ENCODE measurements at places on chromosomes 2 and 18.

DNA sequence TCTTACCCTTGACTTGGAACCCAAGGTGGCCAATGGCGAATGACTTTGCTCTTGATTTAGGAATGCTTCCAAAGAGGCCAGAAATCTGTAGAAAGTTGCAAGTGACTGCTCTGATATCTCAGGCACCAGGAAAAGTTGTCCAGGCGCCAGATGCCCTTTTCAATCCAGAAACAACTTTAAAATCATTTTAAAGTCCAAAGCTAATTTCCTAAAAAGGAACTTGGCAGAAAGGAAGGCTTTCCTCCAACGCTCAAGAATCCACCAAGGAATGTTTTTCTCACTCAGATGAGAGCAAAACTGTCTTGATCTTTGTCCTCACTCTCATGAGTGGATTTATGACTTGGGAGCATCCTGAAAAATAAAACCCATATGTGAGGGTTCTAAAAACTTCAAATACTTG, 5.3 kb downstream of the NGEF start:
- DNase-seq, result peak; percentile 11

DNA sequence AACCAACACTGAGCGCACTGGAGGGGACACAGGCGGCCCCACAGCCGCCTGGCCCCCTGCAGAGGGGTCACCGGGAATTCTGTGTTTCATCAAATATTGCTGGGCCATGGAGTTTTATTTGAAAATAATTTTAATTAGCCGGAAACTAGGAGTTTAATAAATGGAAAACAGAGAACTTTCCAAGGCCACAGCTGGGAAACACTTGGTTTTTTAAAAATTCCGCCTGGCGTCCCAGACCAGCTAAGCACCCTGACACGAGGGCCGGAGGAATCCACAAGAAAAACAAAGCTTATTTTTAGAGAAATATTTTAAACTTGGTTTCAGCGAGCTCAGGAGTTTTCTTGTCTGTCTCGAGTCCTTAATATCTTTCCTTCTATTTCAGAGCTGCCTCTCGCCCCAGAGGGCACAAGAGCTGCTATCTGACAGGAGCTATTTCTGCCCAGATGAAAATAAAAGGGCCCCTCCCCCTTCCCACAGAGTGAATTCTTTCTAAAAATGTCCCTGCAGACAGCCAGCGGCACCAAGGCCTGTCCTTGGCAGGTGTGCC, 8.2 kb downstream of the ZFP36L2 start:
- DNase-seq, result no peak

- peak; percentile 40 for DNase-seq
These were observed 78.6 kb downstream of the ASB1 start for GRCh38 chr2:238505119-238505891.

DNA sequence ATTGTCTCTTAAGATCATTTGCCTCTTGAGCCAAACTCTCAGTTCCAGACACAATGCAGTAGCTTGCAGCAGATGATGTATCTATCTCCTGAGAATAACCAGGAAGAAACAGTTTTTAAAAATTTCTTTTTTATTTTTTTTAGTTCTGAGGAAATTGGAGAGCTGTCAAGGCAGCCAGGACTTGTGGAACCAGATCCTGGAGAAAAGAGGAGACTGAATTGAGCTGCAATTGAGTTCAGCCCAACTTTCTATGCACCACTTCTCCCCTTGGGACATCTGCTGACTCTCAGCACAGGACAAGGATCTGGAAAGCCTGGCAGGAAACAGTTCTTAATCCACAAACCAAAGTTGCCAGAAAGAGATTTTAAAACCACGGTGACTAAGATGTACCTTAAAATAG, 13.5 kb upstream of the CSRNP3 start:
- no peak for DNase-seq

DNA sequence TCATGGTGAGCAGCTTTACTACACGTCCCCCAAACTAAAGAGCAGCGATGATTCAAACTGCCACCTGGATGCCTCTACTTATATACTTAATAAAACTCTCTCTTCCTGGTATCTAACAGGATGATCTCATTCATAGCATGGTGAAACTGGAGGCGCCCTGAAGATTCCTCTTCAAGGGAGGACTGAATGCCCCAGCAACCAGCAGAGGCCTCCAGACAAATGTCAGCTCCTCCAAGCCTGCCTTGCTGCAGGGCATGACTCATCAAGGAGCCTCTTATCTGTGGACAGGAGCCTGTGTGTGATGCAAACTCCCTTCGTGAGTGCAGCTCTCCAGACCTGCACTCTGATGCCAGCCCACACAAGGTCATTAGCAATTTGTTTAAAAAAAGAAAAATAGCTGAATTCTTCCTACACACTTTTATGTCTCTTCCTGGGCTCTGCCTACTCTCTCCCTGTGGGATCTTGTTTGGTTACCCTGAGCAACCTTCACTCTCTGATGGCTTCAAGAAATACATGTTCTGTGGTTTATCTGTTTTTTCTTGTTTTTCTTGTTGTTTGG, 30.2 kb downstream of the LONRF2 start:
- DNase-seq, result no peak

GRCh38 chr2:117853873-117854272, 39.4 kb downstream of the DDX18 start:
- DNase-seq, result no peak

GRCh38 chr2:54496920-54497319, 40.8 kb downstream of the SPTBN1 start:
- no peak for DNase-seq

GRCh38 chr2:47639467-47639866, 143.5 kb upstream of the MSH6 start:
- DNase-seq, result no peak

- DNase-seq, result no peak
These were observed 31.9 kb upstream of the BMPR2 start for GRCh38 chr2:202344178-202344577.

- no peak for DNase-seq
These were observed 57.8 kb upstream of the MC2R start for GRCh38 chr18:13973061-13973575.

DNA sequence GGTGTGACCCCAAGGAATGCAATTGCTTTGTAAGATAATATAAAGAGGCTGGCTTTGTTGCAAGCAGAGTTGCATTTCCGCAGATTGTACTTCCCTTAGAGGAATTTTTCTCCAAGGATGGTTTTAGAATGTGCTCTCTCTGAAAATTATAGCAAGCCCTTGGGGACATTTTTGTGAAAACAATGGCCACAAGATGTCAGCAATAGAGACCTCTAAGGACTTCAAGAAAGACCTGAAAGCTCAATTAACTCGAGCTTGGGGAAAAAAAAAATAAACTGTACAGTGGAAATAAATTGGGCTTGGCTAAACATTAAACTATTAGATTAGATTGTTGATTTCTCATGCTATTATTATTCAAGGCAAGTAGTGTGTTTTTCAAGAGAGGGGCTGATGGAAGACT, 81.3 kb upstream of the KYNU start:
- DNase-seq, result no peak

- DNase-seq, result no peak
These were observed 72.3 kb downstream of the RTP5 start for GRCh38 chr2:241941691-241942301.

- no peak for DNase-seq
These were observed 10.7 kb downstream of the PER2 start for GRCh38 chr2:238277695-238278094.

- no peak for DNase-seq
These were observed 81.0 kb upstream of the TMEM18 start for GRCh38 chr2:758073-758820.

DNA sequence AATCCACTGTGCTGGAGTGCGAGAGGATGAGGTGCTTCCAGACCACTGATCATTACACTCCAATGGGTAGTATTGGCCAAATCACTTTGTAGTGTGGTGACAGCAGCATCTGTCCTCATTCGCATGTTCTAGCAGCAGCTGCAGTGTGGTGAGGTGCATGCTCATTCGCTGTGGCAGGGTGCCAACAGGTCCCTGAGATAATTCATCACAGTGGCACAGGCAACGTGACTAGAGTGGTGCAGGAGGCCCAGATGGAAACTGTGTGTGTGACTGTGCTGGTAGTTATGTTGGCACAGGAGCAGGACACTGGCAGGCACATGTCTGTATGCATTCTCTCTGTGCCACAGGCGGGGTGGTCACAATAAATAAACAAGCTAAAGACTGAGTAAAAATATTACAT, 329.5 kb upstream of the SYT4 start:
- no peak for DNase-seq

DNA sequence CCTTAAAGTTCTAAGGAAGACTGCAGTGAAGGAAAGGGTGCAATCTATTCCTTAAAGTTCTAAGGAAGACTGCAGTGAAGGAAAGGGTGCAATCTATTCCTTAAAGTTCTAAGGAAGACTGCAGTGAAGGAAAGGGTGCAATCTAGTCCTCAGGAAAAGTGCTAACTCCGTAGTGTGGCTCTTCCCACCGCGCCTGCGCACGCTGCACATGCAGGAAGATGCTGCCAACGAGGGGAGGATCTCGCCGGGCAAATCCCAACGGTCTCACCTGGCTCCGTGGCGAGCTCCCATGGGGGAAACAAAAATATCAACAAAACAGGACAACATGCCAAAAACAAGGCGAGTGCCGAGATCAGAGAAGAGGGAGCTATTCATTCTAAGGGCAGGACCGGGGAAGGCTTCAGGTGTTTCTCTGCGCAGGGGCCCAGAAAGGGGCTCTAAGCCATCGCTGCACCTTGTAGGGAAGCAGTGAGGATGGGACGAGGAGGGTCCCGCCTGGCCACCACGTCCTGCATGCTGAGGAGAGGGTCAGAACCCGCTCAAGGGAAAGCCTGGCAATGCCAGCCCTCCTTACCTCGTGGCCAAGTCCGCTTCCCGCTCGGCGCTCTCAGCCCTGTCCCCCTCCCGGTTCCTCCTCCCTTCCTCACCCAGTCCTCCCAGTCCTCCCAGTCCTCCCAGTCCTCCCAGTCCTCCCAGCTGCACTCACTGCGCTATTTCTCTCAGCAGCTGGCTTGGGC, 24.5 kb downstream of the TIMM21 start:
- DNase-seq, result no peak

GRCh38 chr18:33781429-33781828, 203.4 kb downstream of the ASXL3 start:
- no peak for DNase-seq

DNA sequence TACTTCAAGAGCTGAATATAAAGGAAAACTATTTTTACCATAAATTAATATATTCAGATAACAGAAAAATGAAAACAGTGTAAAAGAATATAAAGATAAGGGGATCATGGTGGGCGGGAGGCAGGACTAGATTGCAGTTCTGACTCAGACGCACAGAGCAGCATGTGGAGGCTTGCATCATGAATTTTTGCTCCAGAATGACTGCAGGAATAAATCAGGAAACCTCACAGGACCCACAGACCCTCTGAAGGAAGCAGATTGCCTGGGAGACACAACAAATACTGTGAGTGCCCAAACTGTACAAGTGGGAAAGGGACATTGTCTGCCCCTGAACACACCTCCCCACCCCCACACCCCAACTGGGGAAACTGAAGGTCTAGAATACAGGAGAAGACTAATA, 19.2 kb upstream of the SIGLEC15 start:
- DNase-seq, result no peak

- no peak for DNase-seq
These were observed 1211.4 kb upstream of the FAM98A start for GRCh38 chr2:34810456-34810855.

DNA sequence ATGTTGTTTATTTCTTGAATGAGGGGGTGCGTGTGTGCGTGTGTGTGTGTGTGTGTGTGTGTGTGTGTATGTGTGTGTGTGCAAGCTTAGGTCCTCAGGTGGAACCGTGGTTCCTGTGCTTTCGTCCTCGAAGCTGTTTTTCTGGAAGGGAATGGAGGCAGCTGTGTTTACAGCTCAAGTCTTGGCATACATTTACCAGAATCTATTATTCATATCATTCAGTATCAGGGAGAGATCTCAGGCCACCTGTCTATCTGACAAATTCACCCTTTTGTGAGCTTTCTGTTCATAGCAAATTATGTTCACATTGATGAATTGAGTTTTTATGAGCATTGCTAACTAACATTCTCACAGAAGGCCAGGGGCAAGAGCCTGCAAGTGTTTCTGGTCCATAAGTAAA, 550.4 kb downstream of the ARHGAP15 start:
- DNase-seq, result no peak

DNA sequence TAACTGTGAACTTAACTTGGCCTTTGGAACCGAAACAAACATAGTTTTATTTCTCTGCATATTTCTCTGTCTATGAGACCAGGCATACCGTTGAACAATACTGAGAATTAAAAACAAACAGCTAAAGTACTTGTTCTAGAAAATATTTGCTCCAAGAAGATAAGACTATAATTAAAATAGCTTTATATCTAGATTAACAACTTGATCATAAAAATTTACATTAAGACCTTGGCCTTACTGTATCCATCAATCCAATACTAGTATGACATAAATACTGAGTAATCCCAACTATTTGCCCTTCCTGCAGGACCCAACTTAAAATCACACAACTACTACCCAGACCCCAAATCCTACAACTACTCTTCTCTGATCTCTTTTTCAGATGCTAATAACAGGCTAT, 260.9 kb downstream of the RIT2 start:
- no peak for DNase-seq

DNA sequence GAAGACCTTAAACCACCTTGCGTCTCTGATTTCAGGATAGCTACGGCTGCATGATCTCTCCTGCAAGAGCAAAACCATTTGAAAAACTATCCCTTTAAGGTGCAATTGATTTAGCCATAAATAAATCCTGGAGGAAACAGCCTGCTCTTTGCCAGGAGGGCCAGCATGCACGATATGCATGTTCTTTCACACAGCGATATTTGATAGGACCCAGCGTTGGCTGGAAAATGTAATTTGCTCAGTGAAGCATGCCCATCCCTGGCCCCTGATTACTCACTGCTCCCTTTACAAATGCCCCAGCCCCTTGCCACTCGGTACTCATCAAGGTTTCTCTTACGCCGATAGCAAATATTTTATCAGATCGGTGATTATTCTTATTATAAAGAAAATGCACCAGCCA, 315.4 kb downstream of the CDH2 start:
- no peak for DNase-seq

DNA sequence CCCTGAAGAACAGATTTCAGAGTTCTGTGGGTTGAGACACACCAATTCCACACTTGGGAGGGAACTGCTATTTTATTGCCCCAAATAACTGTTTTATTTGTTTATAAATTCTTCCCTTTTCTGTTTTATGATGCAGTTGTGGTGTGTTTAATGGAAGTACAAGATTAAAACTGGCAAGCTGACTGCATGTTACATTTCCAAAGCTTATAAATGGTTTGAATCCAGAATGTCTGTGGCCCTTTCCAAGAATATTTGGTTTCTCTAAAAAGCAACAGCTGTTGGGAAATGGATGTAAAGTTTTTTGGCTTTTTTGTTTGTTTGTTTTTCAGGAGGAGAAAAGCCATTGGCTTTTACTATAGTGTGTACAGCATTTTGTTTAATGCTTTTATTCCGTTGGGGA, 234.5 kb downstream of the MTX2 start:
- DNase-seq, result no peak

DNA sequence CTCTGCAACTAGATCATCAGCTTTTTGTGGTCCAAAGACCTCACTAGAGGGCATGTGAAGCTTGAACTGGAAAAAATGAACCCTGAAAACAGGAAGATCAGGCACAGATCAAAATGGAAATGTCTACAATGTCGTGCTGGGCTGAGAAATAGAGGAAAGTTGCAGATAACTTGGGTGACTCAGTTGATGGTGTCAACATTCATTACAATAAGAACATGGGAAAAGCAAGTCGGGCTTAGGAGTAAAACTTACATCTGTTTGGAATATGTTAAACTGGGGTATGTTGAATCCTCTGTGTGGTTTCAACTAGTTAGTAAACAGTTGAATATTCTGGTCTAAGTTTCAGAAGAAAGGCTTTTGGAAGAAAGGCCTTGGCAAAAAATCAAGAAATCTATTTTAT, 940.4 kb downstream of the ERBB4 start:
- no peak for DNase-seq

GRCh38 chr18:961644-962355, 57.1 kb downstream of the ADCYAP1 start:
- DNase-seq, result no peak

- no peak for DNase-seq
These were observed 121.6 kb downstream of the TXNL1 start for GRCh38 chr18:56516789-56517188.

All from suprapubic skin (tissue), 4 donors.